IPS DF 6.9 (cell line): ENCODE measurements at places on chromosomes 16 and 17.

DNA sequence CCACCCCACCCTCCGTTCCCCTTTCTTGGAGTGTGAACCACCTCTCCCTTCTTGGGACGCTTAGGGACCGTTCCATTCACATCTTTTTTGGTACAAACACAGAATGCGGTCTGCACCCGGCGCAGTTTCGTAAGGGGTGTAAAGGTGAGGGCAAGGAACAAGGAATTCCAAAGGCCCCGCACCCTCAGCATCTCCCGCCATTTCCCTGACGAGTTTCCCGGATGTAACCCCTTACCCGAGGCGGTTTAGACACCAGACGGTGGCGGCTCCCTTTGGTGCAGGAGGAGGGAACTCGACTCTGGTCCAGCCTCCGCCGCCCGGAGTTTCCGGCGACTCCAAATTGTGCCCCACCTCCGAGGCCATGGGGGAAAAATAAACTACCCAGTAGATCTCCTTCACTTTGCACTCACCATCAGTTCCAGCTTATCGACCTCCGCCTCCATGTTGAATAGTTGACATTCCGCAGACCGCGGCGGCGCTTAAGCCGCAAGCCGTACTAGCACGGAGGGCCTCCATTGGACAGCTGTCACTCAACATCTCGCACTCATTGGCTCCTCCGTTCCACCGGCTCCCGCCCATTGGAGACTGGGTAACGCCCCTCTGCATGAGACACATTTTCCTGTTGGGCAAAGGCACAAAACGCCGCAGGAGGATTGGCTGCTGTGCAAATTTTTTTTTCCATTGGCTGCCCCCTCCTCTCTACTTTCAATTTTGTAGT lies at the start of gene SKA2:
SKA2 (minus strand) TSS at position 466 of the 718 bp plus-strand sequence; CDS start at position 443, 23 bp downstream.
- peak; percentile 98 for DNase-seq

DNA sequence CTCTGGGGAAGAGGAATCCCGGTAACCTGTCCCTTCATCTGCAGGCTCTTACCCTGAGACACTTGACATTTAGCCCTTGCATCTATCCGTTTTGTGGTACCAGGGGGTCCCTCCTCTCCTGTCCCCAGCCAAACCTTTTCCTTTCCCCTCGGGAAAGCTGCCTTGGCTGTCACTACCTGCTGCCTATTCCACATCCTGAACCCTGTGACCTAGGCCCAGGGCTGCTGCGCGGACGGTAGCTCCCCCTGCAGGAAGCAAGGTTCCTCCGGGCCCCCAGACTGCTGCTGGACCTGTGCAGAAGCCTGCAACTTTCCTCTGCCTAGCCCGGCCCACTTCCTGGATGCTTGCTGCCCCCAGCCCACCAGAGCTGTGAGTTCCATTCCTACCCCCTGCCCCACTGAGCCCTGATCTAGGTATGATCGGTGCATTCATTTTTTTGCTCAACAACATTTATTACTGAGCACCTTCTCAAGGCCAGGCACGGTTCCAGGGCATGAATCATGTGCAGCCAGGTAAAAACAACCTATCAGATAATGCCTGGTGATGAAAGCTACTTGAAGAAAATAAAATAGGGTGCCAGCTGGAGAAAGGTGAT lies 10.5 kb upstream of the ALDOA start:
- no peak for DNase-seq

DNA sequence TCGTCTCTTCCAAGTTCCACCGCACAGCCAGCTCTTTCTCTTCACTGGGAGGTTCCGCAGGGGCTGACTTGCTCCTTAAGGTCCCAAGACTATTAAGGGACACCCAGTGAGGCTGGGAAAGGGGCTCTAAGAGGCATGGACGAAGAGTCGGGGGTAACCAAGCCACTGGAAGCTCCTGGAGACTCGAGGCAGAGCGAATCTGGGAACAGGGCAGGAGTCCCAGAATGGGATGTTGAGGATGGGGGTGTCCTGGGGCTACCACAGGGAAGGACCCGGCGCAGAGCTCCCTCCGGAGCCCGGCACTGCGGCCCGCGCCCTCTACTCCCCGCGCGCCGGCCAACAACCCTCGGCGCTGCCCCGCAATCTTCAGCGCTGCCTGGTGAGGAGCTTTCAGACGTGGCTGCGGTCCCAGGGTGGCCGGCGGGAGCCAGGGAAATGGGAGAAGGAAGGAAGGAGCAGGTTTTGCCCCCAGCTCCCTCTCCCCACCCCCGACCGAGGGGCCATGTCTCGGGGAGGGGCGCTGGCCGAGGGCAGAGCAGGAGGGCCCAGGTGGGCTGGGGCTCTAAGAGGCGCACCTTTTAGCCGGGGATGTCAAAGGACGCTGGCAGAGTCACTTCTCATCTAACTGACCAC lies 581 bp downstream of the CHST5 start:
- no peak for DNase-seq

DNA sequence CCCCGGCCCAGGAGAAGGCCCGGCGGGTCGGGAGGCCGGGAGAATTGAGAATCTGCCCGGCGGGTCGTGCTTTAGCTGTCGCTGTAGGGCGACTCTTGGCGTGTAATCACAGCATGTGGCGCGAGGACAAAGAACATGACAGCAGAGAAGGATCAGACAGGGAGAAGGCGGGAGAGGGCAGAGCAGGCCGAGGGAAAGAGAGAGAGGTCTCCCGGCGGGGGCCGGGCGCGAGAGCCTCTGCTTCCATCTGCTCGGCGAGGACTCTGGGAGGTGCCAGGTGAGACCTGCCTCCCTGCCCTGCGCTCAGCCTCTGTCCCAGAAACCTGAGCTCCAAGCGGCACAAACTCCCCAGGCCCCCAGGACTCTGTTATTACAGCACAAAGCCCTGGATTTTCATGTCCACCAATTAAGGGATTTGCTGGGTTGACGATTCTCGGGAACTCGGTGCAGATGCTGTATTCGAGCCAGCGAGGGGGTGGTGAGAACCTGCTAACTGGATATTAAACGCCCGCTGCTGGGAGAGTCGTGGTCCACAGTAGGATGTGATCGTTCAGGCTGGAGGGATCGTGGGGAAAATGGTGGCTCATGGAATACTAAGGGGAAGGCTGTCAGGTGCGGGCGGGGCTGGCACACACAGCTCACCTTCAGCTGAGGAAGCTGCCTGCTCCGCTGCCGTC lies 172.0 kb upstream of the CIBAR2 start:
- DNase-seq = no peak

DNA sequence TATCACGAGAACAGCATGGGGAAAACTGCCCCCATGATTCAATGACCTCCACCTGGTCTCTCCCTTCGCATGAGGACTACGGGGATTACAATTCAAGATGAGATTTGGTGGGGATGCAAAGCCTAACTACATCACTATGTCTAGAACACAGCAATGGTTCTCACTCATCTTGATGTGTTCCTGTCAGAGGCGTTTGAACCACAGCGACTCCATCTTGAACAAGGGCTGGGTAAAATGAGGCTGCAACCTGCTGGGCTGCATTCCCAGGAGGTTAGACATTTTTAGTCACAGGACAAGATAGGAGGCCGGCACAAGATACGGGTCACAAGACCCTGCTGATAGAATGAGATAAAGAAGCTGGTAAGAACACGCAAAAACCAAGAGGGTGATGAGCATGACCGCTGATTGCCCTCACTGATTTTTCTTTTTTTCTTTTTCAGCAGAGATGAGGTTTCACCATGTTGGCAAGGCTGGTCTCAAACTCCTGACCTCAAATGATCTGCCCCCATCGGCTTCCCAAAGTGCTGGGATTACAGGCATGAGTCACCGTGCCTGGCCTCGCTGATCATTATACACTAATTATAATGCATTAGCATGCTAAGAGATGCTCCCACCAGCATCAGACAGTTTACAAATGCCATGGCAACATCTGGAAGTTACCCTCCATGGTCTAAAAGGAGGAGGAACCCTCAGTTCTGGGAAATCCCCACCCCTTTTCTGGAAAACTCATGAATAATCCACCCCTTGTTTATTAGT lies 3.0 kb upstream of the PPY start:
- DNase-seq = no peak

GRCh38 chr17:14289162-14289561 lies 11.7 kb upstream of the HS3ST3B1 start:
- DNase-seq = no peak

- DNase-seq = no peak
Measured at GRCh38 chr16:20901436-20902112, 1.0 kb downstream of the LYRM1 start.

DNA sequence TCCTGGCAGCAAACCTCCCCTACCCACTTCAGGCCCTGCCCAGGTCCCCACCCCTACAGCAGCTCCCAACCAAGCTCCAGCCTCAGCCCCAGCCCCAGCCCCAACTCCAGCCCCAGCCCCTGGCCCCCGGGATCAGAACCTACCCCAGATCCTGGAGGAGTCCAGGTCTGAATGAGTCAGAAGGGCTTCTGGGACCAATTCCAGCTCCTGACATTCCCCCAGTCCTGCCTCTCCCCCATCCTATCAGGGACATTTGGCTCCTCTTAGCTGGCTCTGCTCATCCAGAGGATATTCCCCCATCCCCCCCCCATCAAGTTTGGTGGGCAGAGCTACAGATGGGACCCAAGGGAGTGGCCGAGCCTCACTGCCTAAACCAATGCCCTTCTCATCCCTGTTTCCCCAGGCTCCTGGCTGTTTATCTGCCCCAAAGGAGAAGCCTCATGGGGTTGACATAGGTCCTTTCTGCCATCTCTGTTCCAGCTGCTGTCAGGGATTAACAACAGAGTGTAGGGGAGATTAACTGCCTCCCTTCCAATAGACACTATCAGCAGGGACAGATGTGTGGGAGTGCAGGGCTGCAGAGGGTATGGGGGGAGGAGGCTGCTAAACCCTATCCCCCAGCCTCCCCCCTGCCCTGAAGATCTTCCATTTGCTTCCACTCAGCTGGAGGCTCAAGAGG lies 16.5 kb downstream of the CNTNAP1 start:
- no peak for DNase-seq

DNA sequence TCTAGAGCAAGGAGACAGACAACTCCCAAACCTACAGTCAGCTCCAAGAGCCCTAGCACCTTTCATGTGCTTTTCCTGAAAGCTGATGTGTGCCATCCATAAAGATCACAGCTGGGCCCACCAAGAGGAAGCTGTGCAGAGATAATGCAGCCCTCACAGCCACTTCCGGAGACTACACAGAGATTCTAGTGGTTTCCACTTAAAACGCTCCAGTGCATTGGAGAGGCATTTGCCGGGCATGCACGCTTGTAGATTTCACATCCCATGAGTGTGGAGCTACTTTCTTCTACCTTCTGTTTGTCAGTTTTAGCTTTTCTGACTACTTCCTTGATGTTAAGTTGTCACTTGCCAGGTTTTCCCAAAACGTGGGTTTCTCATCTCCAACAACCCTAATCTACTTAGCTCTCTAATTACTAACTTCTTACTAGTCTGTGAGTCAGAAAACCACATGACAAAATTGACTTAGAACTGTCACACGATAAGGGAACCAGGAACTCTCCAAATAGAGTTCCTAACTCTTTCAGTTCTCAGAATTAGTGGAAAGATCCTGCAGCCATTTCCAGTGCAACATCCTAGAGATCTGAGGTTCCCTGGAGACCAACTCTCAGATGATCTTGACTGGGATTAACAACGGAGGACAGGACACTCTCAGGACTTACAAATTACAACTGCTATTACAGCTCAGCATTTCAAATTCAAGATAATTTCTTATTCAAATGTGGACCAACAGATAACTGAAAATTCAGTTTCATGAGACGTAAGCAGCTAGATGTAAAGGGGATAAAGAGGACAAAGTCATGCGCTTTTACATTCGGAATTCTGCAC lies 28.6 kb downstream of the PMP22 start:
- no peak for DNase-seq

GRCh38 chr17:76840884-76841775 lies 27.1 kb upstream of the MGAT5B start:
- DNase-seq = no peak

DNA sequence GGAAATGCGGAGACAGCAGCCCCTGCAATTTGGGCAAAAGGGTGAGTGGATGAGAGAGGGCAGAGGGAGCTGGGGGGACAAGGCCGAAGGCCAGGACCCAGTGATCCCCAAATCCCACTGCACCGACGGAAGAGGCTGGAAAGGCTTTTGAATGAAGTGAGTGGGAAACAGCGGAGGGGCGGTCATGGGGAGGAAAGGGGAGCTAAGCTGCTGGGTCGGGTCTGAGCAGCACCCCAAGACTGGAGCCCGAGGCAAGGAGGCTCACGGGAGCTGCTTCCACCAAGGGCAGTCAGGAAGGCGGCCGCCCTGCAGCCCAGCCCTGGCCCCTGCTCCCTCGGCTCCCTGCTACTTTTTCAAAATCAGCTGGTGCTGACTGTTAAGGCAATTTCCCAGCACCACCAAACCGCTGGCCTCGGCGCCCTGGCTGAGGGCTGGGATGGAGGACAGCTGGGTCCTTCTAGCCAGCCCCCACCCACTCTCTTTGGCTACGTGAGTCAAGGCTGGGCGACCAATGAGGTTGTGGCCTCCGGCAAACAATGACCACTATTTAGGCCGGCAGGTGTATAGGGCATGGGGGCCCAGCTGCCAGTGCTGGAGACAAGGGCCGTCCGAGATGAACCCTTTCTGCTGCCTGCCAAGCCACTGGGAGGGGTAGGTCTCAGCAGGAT lies 507 bp downstream of the SERPINF1 start:
- no peak for DNase-seq

GRCh38 chr17:51651513-51652298 lies 391.4 kb downstream of the UTP18 start:
- no peak for DNase-seq

- no peak for DNase-seq
Measured at GRCh38 chr17:8991514-8992285, 26.2 kb upstream of the PIK3R5 start.

GRCh38 chr16:11094075-11094856 lies 149.9 kb downstream of the CLEC16A start:
- no peak for DNase-seq

- DNase-seq = no peak
Measured at GRCh38 chr17:34672176-34672785, 92.9 kb downstream of the TMEM132E start.

DNA sequence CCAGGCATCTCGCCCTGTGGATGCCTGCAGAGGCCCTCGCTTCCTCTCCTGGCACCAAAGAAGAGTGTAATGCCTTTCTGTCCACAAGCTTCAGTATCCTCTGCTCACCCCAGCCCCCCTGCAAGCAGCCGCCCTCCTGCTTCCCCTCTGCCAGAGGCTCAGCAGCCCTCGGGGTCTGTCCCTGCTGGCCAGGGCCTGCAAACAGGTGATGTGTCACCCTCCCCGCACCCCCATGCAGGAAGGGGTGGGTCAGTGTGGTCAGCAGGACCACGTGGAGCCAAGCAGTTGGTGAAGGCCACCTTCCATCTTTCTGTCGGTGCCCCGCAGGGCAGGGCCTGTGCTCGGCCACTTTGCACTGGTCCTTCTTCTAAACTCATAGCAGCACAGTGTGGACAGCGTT lies 129.9 kb upstream of the CIBAR2 start:
- DNase-seq = no peak

DNA sequence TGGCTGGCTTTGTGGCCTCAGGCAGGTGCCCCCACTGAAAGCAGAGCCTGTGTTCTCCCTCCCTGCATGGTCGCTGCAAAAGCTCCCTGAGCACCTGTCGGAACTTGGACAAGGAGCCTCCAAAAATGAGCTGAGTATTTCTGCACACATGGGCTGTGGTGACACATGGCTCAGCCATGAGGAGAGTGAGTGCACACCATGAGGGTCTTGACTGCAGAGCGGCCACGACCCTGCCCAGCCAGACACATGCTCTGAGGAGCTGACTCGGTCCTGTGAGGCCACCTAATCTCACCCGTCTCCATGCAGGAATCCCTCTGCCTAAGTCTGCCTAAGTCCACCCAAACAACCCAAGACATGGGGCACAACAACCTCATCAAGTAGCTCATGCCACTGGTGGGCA lies 128.9 kb downstream of the DYNLRB2 start:
- DNase-seq = no peak

- DNase-seq = no peak
Measured at GRCh38 chr17:4506892-4507291, 8.2 kb downstream of the SPNS2 start.
